ENCODE measurements at places on chromosomes 6 and 20.
A peak's percentile ranks its signal among the peaks of the same experiment; 100 is the strongest.

DNA sequence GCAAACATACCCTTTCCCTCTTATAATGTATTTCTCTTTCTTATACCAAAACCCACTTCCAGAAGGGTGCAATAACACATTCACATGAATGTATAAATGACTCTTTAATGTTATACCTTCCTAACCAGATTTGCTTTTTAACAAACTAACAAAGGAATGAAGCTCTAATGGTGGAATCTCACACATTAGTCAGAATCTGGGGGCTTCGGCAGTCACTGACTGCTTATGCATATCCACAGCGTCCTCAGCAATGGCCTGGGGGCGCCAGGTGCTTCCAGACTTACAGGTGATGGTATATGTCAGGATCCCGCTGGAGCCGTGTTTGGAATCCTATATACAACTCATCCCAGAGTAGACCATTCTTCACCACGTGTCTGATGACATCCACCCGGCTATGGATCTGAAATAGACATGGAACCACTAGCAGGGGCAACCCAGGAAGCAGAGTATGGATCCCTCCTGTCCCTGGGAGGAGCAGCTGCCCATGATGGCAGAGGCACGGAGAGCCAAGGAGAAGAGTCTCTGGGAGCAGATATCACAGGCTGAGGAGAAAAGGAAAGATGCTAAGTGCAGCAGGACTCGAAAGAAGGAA lies 150.8 kb upstream of the RIPOR2 start:
- DNase-seq: no peak

DNA sequence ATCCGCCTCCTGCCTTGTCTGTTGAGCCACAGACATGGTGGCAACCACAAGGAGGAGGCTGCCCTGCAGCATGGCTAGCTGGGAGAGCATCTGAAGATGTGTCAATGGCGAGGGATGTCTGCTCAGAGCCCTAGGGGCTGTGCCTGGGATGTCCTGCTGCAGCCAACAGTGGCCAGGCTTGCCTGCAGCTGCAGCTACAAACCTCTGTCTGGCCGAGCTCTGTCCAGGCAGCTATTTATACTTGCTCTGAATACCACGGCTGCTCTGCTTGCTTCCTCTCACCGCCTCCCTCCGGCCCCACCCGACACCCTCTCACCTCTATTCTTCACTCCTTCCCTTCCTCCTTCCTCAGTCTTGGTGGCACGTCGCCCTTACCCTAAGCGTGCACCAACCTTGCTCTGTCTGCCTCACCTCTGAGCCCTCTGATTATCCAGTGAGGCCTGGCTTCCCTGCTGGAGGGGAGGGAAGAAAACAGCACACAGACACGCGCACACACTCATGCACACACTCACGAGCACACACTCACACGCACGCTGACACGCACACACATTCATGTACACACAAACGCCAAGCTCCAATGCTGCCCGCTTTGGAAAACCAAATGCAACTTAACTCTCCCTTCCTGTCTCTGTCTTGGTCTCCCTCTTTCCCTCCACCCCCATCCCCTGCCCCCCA lies at the start of gene ANGPT4:
Gene ANGPT4 (minus strand): TSS at position 210 of the 675 bp plus-strand sequence. CDS start 120 bp downstream, at position 90.
- peak; percentile 14 for DNase-seq

DNA sequence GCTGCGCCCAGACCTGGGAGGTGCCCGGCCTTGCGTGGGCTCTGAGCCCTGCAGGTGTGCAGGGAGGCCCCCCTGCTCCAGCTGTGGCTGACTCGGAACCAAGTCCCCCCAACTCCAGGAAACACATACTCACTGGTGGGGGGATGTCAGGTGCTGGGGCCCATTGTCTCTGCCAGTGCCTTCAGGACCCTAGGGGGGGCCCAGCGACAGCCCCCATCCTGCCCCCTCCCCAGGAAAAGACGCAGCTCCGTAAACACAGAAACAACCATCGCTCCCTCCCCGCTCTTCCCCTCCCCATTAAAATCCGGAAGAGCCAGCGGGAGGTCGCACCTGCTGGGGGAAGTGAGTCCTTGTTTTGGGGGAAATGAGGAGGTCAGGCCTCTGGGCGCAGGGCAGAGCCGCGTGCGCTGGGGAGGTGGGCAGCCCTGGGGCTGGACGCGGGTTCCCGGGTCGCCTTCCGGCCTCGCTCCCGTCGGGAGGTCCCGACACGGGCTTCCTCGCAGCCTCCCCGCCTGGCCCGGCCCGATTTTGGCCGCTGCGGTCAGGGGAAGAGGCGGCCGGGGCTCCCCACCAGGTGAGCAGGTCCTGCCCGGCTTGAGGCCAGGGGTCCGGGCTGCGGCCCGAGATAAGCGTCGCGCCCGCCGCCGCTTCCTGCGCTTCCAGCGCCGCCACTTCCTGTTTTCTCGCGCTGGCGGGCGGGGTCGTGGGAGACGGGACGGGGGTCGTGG lies 6.2 kb downstream of the C20orf204 start:
- DNase-seq: no peak

GRCh38 chr6:3176562-3177355 lies 19.4 kb upstream of the TUBB2A start:
- DNase-seq: peak; percentile 93

GRCh38 chr20:16360668-16361067 lies 212.6 kb downstream of the KIF16B start:
- no peak for DNase-seq
